Neuronal stem cell (in vitro differentiated cells): ENCODE measurements at places on chromosomes 3 and 15.

DNA sequence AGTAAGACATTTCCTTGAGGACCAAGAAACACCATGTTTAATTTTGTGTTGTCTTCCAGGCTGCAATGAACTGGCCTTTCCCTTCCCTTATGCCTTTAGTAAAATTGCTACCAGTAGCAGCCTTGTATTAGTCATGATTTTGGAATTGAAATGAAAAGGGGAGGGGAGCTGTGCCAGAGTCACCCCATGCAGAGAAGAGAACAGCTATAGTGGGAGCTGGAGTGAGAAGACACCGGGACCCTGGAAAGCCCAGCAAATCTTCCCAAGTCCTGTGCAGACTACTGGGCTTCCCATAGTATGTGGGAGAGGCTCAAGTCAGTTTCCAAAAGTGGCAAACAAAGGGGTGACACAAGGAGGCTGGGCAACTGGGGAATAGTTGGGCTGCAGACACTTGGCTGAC is 178.5 kb downstream of the NR1D2 start:
- no peak for DNase-seq

GRCh38 chr3:135023996-135024658 is 229.1 kb downstream of the EPHB1 start:
- no peak for DNase-seq

DNA sequence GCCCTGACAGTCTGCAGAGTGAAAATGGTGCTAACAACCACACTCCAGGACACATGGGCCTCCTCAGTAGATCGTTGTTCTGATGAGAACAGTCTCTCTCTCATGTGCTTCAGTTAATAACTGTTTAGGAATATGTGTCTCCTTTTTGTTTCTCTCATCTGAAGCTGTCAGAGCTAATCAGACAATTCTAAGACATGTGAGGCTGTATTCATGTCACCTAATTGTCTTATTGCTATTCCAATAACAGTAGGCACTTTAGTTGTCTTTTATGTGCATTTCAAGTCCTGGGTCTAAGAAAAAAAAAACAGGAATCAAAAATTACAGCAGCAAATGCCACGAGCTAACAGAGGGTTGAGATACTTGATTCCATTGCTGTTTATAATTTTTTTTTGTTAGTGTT is 89.1 kb downstream of the WDR49 start:
- no peak for DNase-seq

DNA sequence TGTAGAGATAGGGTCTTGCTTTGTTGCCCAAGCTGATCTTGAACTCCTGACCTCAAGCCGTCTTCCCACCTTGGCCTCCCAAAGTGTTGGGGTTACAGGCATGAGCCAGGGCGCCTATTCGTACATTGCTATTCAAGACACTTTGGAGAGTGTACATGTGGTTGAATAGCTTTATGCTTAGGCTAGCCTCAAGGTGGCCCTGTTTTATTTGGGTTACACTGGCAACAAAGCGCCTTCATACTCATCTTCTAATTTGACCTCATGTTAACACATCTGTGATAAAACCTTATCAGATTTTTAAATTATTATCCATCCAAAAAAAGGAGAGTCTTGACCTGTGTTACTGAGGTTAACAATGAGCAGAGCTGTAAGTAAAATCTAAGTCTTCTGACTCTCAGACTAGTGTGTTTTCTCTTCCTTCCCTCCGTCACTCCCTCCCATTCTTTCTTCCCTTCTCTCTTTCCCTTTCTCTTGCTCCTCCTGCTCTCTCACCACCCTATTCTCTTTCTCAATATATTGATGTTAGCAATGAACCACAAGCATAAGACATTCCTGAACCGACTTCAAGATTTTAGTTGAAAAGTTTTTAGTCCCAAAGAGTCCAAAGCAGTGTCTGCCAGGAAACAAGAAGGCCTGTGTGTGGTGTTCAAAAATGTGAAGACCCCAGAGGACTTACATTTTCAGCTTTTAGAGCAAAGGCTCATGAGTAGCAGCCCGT is 603.7 kb upstream of the CFAP20DC start:
- no peak for DNase-seq

DNA sequence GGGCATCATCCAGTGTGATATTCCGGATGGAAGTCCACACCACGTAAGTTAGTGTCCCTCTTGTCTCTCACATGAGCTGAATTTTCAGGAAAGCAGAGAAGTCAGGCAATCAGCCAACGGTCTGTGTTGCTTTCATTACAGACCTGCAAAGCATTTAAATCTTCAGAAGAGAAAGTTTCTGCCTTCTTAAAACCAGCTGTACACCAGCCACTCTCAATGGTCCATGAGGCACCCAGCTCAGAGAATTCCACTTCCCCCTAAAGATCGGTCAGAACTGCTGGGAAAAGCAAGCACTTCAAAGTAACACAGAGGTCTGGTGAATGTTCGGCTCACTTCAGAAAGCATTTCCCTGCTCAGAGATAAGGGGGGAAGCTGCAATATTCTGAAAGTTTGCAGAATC is 903.7 kb downstream of the EPHA3 start:
- no peak for DNase-seq

- no peak for DNase-seq
Observed at GRCh38 chr3:127787071-127787490, 35.2 kb downstream of the MGLL start.

- no peak for DNase-seq
Observed at GRCh38 chr3:98577178-98577895, 16.1 kb downstream of the CPOX start.

GRCh38 chr3:71271596-71271995 is 311.9 kb downstream of the FOXP1 start:
- no peak for DNase-seq

GRCh38 chr3:133965013-133965570 is 64.6 kb downstream of the SLCO2A1 start:
- DNase-seq, result no peak

- DNase-seq, result no peak
Observed at GRCh38 chr3:180619723-180620122, 17.8 kb downstream of the TTC14 start.

- DNase-seq, result no peak
Observed at GRCh38 chr15:87362531-87362930, 894.0 kb downstream of the NTRK3 start.

- DNase-seq, result no peak
Observed at GRCh38 chr15:44598892-44599291, 61.9 kb downstream of the EIF3J start.

DNA sequence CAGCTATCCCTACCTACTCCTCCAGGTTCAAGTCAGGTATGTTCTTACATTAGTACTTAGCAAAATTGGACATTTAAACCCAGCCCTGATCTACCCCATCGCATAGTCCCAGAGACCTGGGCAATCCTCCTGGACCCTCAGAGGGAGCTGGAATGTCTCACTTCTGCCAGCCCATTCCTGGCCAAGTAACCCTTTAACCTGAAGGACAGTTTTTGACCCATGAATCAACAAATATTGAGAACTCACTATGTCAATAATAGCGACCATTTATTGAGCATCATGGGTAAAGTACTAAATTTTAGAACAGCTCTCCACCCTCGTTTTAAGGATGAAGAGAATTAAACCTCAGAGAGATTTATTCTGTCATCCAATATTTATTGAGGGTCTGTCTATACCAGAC is 70.4 kb downstream of the RBPMS2 start:
- no peak for DNase-seq

DNA sequence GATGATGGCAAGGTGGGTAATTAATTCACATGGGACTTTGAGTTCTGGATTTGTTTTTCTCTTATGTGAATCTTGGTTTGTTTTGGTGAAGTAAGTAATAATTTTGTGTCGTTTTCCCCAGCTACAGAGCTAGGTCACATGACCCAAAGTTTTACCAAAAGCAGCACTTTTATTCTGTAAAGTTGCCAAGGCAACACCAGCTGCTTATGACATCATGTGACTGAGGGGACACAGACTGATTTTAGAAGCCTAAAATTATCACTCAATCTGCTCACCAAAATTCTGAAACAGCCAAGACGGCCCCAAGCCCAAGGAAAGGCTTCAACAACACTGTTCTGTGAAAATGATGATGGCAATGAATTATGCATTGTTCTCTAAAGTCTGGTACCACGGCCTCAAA is 63.9 kb downstream of the MEX3B start:
- no peak for DNase-seq

- DNase-seq, result no peak
Observed at GRCh38 chr15:57343048-57343447, 33.3 kb upstream of the CGNL1 start.

GRCh38 chr3:194871864-194872668 is 186.4 kb downstream of the FAM43A start:
- no peak for DNase-seq

- no peak for DNase-seq
Observed at GRCh38 chr3:27486336-27486735, 2.2 kb upstream of the SLC4A7 start.

GRCh38 chr3:5058471-5058951 is 63.6 kb upstream of the ARL8B start:
- DNase-seq, result no peak

DNA sequence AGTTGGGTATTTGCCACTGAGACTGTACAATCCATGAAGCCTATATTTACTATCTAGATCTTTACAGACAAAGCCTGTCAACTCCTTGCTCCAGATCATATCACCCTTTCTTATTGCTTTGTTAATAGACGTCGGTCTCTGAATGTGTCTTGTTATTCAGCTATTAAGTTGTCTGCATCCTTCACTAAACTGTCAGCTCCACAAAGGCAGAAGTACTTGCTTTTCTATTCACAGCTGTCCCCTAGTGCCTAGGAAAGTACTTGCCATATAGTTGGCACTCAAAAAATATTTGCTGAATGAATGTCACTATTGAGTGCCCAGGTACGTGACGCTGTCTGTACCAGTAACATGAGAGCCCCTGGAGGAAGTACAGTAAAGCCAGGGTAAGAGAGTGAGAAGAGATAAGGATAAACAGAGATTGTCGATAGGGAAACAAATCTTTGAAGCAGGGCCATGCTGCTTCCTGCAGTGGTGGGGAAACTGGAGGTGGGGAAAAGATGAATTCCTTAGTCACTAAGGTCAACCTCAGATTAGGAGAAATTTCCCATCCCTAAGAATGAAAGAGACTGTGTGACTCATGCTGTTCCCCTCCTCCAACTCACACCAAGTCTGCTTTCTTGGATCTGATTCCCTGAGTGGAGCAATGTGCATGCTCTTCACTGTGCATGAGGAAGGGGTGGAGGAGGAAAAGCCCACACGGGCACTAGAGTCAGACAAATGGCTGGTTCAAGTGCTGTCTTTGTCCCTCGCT is 36.3 kb downstream of the PRICKLE2 start:
- DNase-seq, result no peak

DNA sequence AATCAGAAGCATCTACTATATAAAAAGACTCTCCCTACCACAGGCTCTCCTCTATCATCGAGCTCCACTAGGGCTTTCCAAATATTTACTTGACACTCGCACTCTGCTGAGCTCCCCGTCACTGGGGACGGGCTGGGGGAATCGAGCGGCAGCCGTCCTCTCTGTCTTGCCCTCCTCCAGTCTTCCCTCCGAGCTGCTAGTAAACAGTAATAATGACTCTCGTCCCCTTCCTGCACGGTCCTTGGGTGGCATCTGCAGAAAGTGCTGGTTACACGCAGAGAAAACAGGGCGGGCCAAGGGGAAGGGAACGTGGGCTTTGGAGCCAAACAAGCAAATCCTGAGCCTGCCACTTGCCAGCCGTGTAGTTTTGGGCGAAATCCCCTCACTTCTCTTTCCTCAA is 96.6 kb downstream of the LRIG1 start:
- DNase-seq, result no peak

DNA sequence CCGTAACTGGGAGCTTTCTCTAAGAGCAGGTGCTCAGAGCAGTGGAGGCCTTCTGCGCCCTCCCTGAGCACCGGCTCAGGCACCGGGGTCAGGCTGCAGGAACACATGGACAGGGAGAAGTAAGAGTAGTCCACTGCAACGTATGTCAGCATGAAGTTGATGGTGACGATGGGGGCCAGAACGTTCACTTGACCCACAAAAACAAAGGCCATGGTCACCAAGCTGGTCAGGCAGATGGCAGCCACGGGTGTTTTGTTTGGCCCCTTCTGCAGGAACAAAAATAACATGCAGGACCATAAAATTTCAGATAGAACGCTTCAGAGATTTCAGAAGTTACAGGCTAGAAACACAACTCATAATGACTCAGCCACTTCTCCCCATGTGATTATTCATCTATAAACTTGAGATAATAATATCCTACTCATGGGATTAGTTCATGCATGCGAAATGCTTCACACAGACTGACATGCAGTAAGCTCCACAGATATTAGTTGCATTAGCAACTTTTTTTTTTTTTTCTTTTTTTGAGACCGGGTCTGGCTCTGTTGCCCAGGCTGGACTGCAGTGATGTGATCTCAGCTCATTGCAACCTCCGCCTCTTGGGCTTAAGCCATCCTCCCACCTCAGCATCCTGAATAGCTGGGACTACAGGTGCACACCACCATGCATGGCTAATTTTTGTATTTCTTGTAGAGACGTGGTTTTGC is 52.2 kb upstream of the HEG1 start:
- DNase-seq, result no peak
